Left lung (tissue), 14 donors: ENCODE measurements at places on chromosomes 4 and X.

DNA sequence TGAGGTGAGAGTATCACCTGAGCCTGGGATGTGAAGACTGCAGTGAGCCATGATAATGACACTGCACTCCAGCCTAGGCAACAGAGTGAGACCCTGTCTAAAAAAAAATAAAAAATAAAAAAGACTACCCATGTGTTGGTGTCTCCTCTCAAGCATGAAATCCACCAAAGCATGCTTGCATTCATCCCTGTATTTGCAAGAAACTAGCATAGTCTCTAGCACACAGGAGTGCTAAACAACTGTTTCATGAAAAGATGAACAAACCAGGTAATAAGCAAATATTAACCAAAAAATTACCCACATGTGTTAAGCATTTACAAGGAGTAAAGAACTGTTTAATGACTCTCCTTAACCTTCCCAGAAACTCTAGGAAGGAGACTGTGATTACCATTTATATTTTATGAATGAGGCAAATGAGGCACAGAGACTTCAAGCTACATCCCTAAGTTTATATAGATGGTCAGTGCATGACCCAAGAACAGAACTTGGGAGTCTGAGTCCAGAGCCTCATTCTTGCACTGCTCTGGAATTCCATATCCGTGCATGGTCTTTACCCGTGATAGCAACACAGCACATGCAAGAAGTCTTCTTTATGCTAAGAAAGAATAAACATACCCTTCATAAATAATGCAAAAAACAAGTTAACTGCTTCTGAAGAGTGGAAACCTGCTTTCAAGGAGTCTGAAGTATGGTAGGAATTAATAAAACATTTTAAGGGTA, 186.1 kb upstream of the STS start:
- no peak for DNase-seq

- DNase-seq, result no peak
These were observed 666.2 kb downstream of the KCTD8 start for GRCh38 chr4:43782391-43782790.

GRCh38 chrX:112190646-112191045, 108.1 kb upstream of the TRPC5 start:
- no peak for DNase-seq

- DNase-seq, result no peak
These were observed 41.9 kb downstream of the PCDH19 start for GRCh38 chrX:100368167-100368566.

DNA sequence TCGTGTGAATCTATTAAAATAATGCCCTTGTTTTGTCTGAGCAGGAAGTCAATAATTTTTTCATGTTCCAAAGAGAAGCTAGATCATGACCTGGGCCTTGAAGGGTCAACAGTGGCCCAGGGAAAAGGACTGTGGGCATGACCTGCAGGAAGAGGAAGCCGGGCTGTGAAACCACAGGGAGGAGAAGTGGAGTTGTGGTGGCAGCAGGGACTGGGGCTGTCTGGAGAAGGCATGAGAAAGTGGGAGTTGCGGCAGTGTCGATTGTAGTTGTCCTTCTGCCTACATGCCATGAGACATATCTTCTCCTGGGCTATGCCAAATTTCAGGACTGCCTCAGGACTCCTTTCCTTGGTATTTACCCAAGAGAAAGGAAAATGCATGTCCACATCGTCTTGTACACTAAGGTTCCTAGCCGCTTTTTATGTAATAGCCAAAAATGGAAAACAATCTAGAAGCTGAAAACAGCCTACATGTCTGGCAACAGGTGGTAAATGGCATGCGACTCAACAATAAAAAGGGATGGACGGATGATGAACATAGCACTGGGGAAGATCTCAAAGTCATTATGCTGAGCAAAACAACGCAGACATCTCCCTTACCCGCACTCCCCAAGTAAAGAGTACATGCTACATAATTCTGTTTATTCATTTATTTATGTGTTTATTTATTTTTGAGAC, 13.6 kb upstream of the PTTG2 start:
- peak; percentile 62 for DNase-seq

DNA sequence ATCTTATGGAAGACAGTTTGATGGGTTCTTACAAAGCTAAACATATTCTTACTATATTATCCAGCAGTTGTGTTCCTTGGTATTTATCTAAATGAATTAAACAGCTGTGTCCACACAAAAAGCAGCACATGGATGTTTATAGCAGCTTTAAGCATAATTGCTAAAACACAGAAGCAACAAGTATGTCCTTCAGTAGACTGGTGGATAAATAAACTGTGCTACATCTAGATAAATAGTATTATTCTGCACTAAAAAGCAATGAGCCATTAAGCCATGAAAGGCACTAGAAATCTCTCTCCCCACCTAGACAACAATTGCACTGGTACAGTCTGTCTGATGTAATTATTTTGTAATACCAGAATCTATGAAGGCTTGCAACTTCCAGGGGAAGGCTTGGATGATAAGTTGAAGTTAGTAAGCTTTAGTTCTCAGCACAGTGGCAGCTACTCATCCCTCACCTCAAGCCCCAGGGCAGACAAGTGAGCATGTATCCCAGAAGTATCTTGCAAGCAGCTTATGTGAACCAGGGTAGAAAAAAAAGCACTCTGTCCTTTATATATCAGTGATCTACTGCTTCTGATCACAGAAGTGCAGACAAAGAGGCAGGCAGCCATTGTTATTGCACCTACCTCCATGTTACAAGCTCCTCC, 36.9 kb downstream of the WDR17 start:
- no peak for DNase-seq

DNA sequence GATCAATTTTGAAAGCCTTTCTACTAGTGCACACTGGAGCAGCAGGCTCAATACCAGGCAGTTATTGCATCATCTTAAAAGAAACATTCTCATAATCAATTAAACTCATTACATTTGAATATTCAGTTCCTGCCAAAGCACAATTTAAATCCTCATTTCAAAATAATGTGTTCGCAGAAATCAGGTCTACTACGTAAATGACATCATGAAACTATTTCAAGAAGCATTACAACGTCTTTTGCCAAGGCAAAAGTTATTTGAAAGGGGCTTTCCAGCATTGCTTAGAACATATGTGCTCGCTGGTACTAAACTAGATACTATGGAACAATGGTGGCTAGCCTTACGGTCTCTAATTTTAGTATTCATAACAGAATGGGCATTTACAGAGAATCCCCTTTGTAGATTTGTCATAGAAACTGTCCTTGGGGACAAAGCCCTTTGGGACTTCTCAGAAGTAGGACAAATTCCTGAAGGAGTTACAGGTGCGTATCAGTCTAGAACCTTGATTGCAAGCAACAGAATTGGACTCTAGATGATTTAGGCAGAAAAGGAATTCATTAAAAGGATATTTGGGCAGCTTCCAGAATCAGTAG, 27.6 kb upstream of the HUWE1 start:
- no peak for DNase-seq

- DNase-seq, result no peak
These were observed 255.3 kb upstream of the TEX13A start for GRCh38 chrX:105475801-105476200.
